Mammary epithelial cell (primary cell): ENCODE measurements at places on chromosomes 11 and 22. TPM values are rescaled to one million over a fixed set of nuclear protein-coding genes. Genes with fewer than 3 reads are reported as not detected.

The MMP10 gene
- 2.5 TPM for total RNA-seq

The RIMBP3C gene
- total RNA-seq, result not detected

The PIK3C2A gene
- total RNA-seq, result 59.3 TPM

DNA sequence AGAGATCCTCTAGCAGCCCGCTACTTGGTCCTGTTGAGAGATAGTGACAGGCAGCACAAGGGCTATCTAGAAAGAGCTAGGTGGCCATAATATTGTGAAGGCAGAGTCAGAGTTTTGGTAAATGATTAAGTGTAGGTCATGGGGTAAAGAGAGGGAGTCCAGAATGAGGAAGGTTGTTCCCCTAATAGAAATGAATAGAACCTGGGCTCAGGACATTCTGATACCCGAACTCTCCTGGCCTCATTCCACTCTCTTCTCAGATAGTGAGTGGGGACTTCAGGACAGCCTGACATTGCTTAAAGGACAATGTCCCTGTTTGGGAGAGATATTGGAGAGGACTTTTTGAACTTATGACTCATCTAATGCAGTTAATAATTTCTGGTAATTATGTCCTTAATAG, 20.6 kb downstream of the SLC5A1 start:
- no peak for DNase-seq

- DNase-seq, result no peak
Measured at GRCh38 chr11:77088236-77089003, 14.2 kb upstream of the OMP start.

GRCh38 chr22:49694462-49695260, 133.0 kb downstream of the BRD1 start:
- DNase-seq, result no peak

GRCh38 chr11:10551290-10551592, 10.3 kb upstream of the RNF141 start:
- no peak for DNase-seq

DNA sequence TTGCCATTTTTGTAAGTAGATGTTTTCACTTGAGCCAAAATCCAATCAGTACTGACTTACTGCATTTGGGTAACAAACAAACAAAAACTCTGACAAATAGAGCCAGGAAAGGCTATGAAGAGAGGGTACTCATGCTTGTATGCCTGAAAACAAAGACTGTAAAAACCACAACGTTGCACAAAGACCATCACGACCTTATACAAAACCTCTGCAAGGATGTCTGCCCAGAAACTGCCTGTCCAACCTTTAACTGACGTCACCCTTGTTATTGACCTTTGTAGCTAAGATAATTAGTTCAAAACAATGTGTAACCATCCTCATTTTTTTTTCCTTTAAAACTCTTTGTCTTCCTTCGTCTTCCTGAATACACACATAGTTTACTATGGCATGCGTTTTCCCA, 804 bp upstream of the CREBZF start:
- no peak for DNase-seq

GRCh38 chr11:33389635-33390034, 132.5 kb downstream of the HIPK3 start:
- no peak for DNase-seq

DNA sequence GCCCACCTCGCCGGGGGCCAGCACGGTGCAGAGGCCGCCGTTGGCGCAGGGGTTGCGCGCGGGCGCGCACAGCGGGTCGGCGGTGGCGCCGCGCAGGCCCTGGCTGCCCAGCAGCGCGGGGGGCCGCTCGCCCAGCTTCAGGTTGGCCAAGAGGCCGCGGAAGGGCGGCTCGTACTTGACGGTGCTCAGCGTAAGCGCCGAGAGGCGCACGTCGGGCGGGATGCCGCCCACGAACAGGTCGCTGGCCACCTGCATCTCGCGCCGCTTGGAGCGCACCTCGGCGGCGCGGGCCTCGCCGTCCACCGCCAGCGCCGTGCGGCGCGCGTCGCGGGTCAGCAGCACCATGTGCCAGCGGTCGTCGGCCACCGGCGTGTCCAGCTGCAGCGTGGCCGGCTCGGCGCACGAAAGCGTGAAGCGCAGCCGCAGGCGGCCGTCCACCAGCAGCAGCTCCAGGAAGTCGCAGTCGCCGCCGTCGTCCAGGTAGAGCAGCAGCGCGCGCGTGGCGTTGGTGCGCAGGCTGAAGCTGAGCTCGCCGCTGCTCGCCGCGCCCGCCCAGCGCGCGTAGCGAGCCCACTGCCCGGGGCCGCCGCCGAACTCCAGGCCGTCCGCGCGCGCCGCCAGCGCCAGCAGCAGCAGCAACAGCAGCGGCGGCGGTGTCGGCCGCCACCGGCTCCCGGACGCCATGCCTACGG, 9.8 kb downstream of the NRXN2 start:
- peak; percentile 39 for DNase-seq

GRCh38 chr11:74683279-74683871, 47.9 kb downstream of the CHRDL2 start:
- no peak for DNase-seq

- DNase-seq, result no peak
Measured at GRCh38 chr11:87398931-87399330, 361.2 kb downstream of the TMEM135 start.

DNA sequence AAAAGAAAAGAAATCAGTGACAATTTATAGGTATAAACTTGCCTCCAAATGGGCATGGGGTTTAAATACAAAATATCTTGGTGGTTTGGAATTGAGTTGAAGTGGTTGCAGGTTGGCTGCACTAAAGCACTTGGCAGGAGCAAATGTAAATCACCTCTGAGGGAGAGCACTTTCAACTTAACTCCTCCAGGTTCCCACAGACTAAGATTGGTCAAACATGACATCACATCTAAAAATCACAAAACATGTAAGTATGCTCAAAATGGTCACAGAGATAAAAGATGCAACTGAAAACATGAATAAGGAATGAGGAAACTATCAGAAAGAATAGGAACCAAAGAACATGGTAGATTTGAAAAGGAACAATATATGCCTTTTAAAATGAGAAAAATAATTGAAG, 12.3 kb upstream of the SHANK3 start:
- DNase-seq, result no peak
